ENCODE measurements at places on chromosomes 7 and 10. TPM values are rescaled to one million over a fixed set of nuclear protein-coding genes. Genes with fewer than 3 reads are reported as not detected.

Gene MYL7
- not detected for polyA plus RNA-seq

Gene KCNIP2
- polyA plus RNA-seq = 14.5 TPM

Gene RARRES2
- polyA plus RNA-seq = not detected

Gene ENO4
- polyA plus RNA-seq = 0.45 TPM

Gene THSD7A
- not detected for polyA plus RNA-seq

Gene IGFBP1
- not detected for polyA plus RNA-seq

Gene OAT
- 46.4 TPM for polyA plus RNA-seq

Gene TOMM7
- polyA plus RNA-seq = 479 TPM

Gene SPDYE2B
- polyA plus RNA-seq = not detected

Gene C7orf57
- not detected for polyA plus RNA-seq

Gene CBLL1
- 74.9 TPM for polyA plus RNA-seq

Gene WBP1L
- polyA plus RNA-seq = 28.8 TPM

Gene OR6B1
- not detected for polyA plus RNA-seq

Measured in IgD-negative memory B cell (primary cell).